Muscle of arm (tissue), 14 donors: ENCODE measurements at places on chromosomes 1 and 21.

GRCh38 chr21:34122047-34122446, 48.7 kb downstream of the MRPS6 start:
- no peak for DNase-seq

GRCh38 chr1:92907949-92908684, 53.1 kb downstream of the DIPK1A start:
- no peak for DNase-seq

- DNase-seq = no peak
Observed at GRCh38 chr1:62621907-62622306, 24.6 kb downstream of the ANGPTL3 start.

DNA sequence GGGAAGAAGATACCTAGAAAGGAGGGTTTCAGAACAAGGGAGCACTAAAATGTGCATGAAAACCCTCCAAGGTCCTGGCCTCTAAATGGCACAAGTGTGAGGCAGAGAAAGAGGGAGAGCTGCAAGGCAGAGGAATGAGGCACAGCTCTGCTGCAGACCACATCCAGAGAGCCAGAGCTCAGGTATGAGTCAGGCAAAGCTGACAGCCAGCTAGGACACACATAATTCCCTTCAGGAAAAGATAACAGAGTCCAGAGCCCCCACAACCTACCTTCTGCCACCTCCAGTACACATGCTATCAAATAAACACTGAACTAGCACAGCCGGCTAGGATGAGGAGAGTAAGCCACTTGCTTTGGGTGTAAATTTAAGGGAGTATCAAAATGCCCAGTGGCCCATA, 62.2 kb downstream of the HSF2BP start:
- DNase-seq = no peak

- DNase-seq = no peak
Observed at GRCh38 chr21:25518491-25518911, 88.8 kb downstream of the MRPL39 start.
